ENCODE measurements at places on chromosomes 6 and 20.

GRCh38 chr6:168093071-168093505 is 14.1 kb upstream of the FRMD1 start:
- DNase-seq = no peak

- DNase-seq = no peak
Observed at GRCh38 chr6:33584700-33585402, 4.8 kb upstream of the BAK1 start.

DNA sequence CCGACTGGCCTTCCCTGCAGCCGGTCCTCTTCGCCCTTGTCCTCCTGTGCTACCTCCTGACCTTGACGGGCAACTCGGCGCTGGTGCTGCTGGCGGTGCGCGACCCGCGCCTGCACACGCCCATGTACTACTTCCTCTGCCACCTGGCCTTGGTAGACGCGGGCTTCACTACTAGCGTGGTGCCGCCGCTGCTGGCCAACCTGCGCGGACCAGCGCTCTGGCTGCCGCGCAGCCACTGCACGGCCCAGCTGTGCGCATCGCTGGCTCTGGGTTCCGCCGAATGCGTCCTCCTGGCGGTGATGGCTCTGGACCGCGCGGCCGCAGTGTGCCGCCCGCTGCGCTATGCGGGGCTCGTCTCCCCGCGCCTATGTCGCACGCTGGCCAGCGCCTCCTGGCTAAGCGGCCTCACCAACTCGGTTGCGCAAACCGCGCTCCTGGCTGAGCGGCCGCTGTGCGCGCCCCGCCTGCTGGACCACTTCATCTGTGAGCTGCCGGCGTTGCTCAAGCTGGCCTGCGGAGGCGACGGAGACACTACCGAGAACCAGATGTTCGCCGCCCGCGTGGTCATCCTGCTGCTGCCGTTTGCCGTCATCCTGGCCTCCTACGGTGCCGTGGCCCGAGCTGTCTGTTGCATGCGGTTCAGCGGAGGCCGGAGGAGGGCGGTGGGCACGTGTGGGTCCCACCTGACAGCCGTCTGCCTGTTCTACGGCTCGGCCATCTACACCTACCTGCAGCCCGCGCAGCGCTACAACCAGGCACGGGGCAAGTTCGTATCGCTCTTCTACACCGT is 6.1 kb downstream of the UBD start:
- DNase-seq = no peak

GRCh38 chr20:32205843-32206759 is 1.4 kb downstream of the PLAGL2 start:
- DNase-seq = no peak

DNA sequence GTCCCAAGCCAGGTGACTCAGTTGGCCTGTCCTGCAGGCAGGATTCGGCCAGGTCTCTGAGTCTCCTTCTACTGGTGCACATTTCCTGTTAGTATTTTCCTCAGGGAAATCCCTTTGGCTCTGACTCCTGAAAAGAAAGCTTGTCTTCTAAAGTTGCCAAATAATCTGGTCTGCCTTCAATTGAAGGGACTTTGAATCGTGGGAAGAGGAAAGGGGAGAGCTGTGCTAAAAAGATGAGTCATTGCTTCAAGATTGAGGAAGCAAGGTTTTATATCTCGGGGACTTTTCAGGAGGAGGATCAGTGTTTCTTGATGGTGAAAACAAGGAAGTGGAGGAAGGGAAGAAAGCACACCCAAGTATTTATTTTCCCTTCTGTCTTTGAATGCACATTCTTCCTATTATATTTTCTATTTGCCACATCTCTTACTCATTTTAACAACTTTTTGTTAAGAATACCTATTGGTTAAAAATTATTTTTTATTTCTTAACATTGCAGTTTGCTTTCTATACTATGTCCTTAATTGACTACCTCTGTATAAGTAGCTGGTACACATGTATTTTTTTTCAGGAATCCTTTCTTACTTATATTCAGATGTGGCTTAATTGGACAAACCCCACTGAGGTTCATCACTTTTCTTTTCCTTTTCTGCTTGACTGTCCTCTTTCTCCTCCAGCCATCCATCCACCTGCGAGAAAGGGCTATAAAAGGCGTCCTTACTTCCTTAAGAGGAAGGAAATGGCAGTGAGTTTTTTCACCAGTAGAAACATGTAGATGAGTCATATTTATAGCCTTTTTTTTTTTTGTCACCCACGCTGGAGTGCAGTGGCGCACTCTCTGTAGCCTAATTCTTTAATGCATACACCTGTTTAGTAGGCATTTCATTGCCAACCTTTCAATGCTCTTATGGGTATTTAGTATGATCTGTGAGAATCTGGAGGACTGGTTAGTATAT is 15.0 kb upstream of the IFNGR1 start:
- DNase-seq = no peak

GRCh38 chr6:106495014-106495413 is 134.3 kb downstream of the RTN4IP1 start:
- DNase-seq = no peak

All from effector memory CD4-positive, alpha-beta T cell (primary cell).